ENCODE measurements at places on chromosomes 2 and 18.

DNA sequence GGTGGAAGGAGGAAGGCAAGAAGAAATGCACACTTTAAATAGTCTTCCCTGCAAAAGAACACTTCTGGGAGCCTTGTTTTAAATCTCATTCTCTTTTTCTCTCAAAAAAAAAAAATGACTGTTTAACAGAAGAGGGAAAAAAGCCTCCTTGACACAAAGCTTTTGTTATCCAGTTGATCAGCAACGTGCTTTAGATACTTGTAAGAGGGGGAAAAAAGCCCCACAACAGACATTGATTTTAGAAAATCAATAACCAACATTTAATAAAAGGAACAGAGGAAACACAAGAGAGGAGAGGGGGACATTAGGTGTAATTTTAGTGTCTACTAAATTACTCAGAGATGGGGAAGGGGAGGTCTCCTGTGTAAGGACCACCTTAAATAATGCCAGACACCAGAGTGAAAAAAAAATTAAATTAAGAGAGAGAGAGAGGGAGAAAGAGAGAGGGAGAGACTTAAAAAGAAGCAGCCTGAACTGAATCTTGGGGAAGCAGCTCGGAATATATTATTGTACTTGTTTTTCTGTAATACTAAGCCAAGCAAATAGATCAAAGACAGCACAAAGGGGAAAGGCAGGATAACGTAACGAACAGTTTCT lies 4.7 kb downstream of the ZEB2 start:
- no peak for DNase-seq

DNA sequence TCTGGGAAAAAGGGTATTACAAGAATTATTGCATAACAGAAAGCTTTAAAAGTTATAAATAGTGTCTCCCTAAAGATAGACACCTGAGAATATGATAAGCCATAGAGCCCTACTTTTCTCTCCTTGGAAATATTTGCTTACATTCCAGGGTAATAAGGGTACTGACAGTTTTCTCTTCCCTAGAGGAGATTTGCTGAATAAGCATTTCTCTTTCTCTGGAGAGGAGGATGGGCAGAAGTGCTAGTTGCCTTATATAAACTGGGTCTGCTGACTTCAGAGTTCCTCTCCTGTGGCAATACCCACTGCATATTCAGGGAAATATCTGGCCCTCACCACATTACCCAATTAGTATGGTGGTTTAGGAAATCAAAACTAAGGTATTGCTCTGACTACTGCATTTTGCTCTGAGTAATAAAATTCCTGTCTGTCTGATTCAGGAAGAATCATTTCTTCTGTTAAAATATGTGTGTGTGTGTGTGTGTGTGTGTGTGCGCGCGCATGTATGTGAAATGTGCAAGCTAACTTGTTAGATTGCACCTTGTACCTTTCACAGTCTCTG lies 1391.3 kb downstream of the DSC3 start:
- DNase-seq, result no peak

- no peak for DNase-seq
These were observed 146.3 kb upstream of the TWIST2 start for GRCh38 chr2:238701341-238702206.

- peak; percentile 80 for DNase-seq
These were observed 102.3 kb downstream of the SPTBN1 start for GRCh38 chr2:54558188-54559005.

- no peak for DNase-seq
These were observed 659.9 kb downstream of the IRS1 start for GRCh38 chr2:226139759-226140158.

GRCh38 chr2:30310371-30310770 lies 79.0 kb downstream of the LBH start:
- no peak for DNase-seq

- DNase-seq, result no peak
These were observed 15.2 kb downstream of the GNLY start for GRCh38 chr2:85709401-85709811.

DNA sequence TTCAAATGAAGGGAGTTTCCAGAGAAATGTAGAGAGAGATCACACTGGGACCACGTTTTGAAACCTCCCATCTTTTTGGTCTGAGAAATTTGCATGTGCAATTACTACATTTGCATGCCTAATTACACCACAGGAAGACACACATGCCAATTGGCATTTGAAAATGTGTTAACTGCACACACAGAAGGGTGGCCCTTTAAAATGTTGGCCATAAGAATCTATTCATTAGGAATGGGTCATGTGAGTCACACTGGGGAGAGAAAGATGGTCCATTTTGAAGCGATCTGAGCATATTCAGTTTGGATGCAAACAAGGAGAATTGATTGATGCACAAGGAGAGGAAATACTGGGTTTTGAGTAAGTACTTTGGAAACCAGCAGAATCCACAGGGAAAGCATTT lies 1407.1 kb upstream of the ACVR2A start:
- no peak for DNase-seq

DNA sequence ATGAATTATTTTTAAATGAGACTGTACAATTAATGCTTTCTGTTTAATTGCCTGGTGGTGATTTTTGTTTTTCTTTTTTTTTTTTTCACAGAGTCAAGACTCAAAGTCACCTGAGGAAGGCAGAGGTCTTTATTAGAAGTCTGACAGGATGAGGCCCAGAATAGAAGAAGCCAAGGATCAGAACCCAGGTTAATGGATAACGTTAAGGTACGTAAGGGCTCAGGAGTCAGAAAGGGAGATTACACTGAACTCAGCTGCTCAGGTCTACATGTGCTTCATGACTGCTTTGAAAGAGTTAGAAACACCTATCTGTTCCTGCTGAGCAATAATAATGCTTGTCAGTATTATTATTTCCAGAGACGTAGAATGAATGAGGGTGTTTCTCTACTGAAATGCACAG lies 196.5 kb downstream of the LRATD1 start:
- no peak for DNase-seq

- peak; percentile 32 for DNase-seq
These were observed 119.6 kb upstream of the MSTN start for GRCh38 chr2:190182071-190182524.

- no peak for DNase-seq
These were observed 165.1 kb downstream of the SRBD1 start for GRCh38 chr2:45446016-45446415.

GRCh38 chr2:134218930-134219658 lies 34.8 kb upstream of the MGAT5 start:
- DNase-seq, result peak; percentile 71

GRCh38 chr2:98757904-98758421 lies 27.0 kb upstream of the MGAT4A start:
- peak; percentile 73 for DNase-seq

DNA sequence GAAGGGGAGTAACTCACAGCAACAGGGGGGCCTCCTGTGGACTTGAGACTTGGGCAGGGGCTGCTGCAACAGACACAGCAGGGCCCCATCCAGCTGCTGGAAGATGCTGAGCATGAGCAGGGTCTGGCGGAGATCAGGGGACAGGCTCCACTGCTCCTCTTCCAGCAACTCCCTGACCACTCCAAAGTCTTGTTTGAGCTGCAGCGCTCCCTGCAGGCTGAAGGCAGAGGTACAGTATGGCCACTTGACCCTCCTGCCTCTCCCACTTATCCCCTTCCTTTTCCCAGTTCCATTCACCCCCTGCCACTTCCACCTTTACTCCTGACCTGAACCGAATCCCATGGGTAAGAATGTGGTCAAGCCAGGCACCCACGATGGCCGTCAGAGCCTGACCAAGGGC lies 2.4 kb upstream of the MRPL53 start:
- DNase-seq, result no peak

DNA sequence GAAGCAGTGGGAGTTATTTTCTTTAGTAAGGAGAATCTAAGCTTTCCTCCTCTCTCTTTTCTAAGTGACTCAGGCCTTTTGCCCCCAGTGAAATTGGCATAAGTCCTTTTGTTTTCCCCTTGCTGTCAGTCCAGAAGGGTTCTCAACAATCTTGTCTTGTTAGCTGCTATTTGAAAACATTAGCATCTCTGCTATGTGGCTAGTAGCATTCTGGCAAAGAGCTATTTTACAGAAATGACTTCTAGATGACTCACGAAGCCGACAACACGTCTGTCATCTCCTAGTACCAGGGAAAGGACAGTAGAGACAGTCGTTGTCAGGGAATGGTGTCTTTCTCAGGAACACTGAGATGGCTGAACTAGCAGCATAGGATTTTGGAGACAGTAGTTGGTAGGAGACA lies 14.7 kb downstream of the SMARCAL1 start:
- DNase-seq, result no peak

- no peak for DNase-seq
These were observed 1.3 kb upstream of the TGFBRAP1 start for GRCh38 chr2:105330681-105331375.

GRCh38 chr2:2921011-2921720 lies 456.5 kb downstream of the EIPR1 start:
- DNase-seq, result no peak

DNA sequence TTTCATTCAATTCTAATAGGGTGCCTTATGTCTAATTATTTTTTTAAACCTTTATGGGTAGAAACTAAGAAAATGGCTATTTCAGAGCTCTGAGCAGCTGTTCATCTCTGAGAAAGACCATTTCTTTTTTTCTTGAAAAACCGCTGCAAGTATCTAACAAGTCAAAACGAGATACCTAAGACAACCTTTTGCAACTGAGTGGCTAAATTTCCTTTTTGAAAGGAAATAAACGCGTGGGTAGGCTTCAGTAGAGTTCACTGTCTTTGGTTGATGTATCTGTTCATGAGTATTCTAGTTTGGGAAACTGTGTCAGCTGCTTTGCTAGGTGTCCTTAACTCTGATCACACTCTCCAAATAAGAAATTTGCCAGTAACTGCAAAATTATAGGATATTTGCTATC lies 104.3 kb upstream of the LINC00305 start:
- DNase-seq, result no peak

DNA sequence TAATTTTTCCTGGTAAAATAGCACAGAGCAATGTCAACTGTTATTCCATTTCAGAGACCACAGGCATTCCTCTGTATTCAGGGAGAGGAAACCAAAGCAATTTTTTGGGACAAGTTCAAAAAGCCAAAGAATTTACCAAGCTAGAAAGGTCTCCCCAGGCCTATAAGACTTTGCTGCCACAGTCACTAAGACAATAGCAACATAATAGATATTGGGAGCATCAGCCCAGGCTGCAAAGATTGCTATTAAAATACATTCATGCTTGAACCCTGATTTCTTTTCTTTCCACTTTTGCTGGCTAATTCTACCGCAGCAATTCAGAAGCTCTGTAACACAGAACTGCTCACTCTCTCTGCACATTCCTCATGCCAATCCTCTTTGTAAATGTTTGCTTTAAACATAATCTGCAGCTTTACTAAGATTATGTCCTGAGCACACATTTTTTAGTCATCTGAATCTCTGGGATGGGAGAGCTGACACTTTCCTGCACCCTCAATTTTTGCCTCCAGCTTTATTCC lies 76.3 kb downstream of the CLHC1 start:
- no peak for DNase-seq

GRCh38 chr18:58337285-58337684 lies 291.6 kb downstream of the ALPK2 start:
- DNase-seq, result no peak

DNA sequence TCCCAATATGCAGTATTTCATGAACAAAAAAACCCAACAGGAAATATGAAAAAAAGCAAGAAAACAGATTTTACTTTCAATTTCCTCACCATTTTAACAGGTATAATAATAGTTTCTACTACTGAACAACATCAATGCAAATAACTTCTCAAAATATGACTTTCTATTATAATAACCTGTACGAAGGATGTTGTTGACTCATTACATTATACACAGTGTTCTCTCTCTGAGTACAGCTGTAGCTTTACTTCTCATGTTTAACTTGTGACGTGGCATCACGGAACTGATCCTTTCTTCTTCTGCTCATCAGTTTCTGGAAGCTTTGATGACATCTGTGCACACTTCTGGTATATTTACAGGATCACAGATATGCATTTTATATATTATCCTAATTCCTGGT lies 40.0 kb downstream of the FAM228A start:
- DNase-seq, result peak; percentile 71

- DNase-seq, result no peak
These were observed 116.1 kb downstream of the ATL2 start for GRCh38 chr2:38260972-38261371.

- DNase-seq, result no peak
These were observed 10.8 kb downstream of the SPR start for GRCh38 chr2:72897785-72898584.

GRCh38 chr2:169772651-169773050 lies 26.0 kb upstream of the SSB start:
- DNase-seq, result no peak

GRCh38 chr18:48036226-48036625 lies 105.8 kb upstream of the SMAD2 start:
- no peak for DNase-seq

- no peak for DNase-seq
These were observed 120.1 kb downstream of the NEB start for GRCh38 chr2:151614159-151614558.

DNA sequence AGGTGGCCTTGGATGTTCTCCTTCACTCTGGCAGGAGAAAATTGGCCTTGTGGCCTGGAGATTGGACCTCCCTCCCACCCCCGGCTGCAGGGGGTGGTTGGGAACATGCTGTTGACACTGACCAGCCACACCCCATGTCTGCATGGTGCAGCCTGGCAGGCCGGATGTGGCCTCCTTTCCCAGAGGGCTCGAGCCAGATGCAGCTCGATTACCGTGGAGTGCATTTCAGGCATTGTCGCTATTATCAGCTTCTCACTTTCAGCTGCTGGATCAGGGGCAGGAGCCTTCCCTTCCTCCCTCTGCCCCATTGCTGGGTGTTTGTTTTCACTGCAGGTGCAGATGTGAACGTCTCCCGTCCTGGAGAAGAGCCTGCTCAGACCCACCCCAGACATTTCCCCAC lies 211.0 kb upstream of the SIX2 start:
- no peak for DNase-seq

GRCh38 chr18:28365411-28365831 lies 188.5 kb upstream of the CDH2 start:
- DNase-seq, result no peak

DNA sequence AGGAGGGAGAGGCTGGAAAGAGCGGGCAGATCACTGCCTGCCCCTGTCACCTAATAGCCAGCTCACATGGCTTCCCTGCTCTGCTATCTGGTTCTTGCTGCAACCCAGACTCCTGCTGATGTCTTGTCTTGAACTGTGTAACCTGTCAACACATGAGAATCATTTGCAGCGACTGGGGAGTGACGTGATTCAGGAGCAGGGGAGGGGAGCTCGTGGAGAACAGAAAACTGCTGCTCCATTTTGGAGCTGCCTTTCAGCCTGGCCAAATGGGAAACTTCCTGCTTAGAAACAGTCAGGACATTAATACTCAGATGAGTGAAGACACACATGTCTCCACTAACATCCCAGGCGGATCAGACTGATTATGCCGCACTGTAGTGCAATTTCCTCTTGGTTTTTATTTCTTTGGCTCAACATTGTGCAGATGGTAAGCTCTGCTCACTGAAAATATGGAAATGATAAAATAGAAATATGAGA lies 38.1 kb downstream of the RPL37A start:
- DNase-seq, result no peak
